ENCODE measurements at places on chromosomes 1 and 21.

GRCh38 chr21:27326301-27326700, 359.4 kb upstream of the ADAMTS5 start:
- DNase-seq, result no peak

DNA sequence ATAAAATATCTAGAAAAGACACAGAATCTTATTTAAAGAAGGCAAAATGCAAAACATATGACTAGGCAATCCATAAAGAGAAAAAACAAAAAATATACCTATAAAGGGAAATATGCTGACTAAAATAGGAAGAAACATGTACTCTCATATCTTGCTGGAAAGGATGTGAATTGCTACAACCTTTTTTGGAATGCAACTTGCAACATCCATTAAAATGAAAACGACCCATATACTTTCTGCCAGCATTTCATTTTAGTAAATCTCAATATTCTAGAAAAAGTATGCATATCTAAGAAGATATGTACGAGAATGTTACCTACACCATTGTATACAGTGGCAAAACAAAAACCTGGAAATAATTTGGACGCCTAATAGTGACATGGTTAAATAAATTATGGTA, 56.6 kb downstream of the EDEM3 start:
- no peak for DNase-seq

DNA sequence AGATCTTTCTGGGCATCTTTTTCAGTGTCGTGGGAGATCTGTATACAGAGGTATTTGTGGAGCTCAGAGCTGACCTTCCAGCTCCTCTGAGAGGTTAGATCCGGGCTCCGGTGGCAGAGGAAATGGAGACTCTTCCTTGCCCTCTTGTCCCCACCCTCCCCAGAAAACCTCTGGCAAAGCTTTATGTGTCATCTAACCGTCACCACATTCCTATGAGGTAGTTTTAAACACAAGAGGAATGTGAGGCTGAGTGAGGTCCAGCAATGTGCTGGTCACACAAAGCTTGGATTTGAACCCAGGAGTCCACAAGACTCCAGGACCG, 1.2 kb downstream of the CD160 start:
- no peak for DNase-seq

DNA sequence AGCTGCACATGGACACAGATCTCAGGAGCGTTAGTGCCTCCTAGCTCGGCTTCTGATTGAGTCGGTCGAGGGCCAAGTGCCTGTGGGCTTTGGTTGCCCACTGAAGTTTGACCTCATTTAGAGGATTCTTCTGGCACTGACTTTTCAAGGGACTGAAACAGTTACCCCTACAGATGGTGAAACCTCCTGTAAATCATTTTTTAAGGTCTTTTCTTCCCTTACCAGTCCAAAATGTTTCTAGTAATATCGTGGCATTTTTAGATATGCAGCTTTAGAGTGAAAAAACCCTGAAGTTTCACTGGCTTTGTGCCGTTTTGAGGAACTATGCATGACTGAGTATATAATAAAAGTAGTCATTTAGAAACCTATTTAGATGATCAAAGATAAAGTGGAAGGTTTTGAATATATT, 34.7 kb upstream of the L1TD1 start:
- DNase-seq, result no peak

GRCh38 chr1:155871390-155871789, 12.0 kb downstream of the SYT11 start:
- no peak for DNase-seq

DNA sequence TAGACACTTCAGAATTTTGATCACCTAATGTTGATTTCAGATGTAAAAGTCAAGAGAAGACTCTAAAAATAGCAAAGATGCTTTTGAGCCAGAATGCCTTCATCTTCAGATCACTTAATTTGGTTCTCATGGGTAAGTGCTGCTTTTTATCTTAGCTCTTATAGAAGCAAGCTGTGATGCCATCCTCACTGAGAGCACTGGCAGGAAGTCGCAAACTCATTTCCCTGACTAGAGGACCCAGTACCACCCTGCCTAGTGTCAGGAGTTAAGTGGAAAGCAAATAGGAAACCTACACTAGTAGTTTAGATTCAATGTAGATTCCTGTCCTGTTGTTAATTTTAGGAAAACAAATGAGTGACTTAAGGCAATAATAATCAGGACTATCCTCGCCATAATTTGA, 12.1 kb downstream of the IFNAR2 start:
- DNase-seq, result no peak

DNA sequence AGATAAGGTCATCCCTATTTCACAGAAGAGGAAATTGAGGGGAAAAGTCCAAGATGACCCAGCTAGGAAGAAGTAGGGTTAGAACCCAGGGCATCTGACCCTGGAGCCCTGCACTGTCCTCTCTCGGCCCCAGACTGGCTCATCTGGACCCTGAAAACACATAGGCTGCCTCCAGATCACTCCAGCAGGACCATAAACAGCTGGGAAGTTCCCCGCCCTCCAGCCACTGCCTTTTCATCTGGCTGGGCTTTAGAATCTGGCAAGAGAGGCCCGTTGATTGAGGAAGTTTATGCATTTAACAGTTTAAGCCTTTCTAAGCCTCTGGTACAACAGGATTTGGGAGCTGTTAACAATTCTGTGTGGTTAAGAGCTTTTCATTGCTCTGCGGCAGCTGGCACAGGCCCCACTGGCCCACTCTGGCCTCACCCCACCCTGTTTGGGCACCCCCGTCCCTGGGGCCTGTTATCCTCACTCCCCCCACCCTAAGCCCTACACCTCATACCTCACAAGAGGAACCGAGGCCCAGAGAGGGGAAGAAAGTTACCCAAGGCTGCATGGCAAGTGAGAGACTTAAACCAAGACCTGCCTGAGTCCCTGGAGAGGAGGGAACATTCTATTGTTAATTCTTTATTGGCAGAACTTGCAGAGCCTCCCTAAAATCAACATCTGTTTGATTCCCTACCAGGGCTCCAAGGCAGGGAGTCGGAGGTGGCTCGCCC, 84.2 kb downstream of the EPHB2 start:
- no peak for DNase-seq

DNA sequence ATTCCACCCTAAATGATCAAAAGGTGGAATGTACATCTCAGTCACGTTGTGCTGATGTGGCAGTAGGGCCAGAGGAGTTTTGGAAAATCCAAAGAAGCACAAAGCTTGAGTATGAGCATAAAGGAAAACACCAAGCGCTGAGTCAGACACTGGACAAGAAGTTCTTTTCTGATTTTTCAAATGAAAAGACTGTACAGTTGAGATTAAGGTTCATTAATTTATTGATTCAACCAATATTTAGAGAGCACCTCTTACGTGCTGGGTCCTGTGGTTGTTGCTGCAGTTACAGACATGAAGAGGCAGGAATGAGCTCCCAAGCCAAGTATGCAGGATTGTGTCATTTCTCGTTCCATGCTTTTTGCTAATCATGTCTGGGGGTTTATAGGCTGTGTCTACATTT, 28.9 kb upstream of the APP start:
- no peak for DNase-seq

DNA sequence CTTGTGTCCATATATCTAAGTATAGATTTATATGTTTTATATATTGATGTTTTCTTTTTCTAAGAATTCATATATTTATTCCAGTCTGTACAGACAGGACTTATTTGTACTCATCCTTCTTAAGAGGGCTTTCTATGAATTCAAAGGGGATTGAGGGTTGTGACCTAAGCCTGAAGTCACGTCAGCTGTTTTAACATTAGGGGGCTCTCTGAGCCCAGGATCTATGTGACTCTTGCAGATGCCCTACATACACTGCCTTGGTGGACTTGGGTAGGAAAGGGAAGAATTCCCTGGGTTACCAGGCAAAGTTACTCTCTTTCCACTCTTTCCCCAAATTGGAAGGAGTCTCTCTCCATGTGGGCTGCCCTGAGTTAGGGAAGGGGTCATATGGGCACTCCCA, 283.8 kb upstream of the DAB1 start:
- DNase-seq, result no peak

GRCh38 chr1:230348386-230349019, 77.6 kb downstream of the PGBD5 start:
- DNase-seq, result no peak

DNA sequence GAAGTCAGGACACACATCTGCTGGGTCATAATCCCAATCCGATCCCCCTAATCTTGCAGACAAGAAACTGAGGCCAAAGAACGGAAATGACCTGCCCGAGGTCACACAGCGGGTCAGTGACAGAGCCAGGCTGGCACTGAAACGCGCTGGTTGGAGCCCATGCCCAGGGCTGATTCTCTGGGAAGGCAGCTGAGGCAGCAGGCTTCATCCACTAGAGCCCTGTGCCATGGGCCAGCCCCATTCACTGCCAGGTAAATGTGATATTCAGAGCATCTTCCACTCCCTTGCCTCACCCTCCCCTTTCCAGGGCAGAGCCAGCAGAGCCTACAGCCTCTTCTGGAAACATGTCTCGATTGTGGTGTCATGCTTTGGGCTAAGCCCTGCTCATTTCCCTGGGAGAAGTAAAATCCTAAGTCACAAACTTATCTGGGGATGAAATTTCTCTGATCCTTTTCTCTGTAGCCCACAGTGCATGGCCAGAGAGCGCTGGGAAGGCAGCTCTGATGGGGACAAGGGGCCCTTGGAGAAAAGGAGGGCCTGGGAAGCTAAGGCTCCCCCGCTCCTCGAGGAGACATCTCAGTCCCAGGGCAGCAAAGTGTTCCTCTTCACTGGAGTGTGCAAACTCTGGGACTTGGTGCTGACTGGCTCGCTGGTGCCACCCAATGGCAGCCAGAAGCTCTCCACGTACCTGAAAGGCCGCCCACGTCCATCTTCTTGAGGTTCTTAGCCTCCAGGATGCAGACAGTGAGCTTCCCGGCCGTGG, 110.4 kb downstream of the SYT2 start:
- DNase-seq, result peak; percentile 12

GRCh38 chr1:151819976-151820623, 11.5 kb downstream of the RORC start:
- DNase-seq, result no peak

DNA sequence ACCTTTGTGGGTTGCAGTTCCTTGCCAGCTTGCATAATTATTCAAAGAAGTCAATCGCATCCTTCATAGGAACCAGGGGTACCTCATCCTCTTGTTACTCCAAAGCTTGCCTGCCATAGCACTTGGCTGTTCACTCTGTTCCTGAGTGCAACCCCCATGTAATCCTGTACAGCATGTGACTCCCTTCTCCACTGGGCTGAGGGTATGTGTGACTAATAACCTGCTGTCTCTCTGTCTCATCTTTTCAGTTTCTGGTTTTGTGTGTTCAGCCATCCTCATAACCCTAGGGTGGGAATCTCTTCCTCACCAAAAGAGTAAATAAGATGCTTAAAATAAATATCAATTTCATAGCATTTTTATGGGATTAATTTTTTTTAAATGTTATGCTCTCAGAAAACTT, 351.9 kb downstream of the S1PR1 start:
- no peak for DNase-seq

DNA sequence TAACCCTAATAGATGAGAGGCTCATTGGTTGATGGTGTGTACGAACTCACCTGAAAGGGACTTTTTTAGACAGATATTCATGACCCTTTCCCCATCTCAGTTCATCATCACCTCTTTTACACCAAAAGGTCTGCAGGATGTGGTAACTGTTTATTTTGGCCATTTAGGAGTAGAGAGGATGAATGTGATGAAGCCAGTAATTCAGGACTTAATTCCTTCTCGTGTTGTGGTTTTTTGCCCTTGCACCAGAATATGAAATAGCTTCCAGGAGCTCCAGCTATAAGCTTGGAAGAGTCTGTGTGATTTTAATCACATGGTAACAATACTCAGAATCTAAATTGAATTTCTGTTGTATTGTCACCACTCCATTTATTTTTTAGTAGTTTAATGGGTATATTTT, 189.4 kb upstream of the KCTD3 start:
- no peak for DNase-seq

DNA sequence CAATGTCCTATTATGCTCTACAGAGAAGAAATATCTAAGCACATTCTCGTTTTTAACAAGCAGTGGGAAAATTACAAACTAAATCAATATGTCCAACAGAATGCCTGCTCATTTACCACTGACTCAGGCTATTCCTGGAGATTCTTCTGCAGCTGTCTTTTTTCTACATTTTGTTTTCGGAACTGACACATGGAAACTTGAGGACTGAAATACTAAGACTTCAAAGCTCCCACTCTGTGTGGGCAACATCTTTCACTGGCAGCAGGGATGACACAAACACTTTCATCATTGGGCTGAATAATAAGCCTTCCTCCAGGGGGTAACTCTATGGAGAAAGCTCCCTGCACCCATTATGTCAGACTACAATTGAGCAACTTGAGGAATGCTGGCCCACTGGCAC, 175.5 kb upstream of the NCAM2 start:
- no peak for DNase-seq

DNA sequence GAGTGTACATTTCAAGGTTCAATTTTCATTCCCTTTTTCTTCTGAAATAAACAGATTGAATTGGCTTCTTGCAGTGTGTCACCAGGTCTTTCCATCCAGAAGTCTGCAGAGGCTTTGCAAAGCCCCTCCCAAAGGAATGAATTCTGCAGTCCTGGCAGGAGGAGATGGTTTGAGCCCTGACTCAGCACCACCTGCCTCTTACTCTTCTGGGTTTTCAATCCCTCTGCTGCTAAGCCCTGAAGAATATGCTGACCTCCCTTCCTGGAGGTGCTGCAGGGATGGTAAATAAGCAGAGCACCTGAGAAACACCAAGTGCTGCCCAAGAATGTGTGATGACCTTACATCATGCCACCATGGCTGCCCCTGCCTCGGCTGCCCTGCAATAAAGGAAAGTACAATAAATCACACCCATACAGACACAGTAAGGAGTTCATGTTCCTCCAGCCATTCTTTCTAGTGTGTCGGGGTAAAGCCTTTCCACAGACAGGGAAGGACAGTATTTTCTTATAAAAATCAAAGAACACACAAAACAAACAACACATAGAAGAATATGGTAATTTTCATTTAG, 209.2 kb downstream of the ZNF326 start:
- DNase-seq, result no peak

- DNase-seq, result no peak
These were observed 23.9 kb upstream of the SLAMF6 start for GRCh38 chr1:160546942-160547341.

DNA sequence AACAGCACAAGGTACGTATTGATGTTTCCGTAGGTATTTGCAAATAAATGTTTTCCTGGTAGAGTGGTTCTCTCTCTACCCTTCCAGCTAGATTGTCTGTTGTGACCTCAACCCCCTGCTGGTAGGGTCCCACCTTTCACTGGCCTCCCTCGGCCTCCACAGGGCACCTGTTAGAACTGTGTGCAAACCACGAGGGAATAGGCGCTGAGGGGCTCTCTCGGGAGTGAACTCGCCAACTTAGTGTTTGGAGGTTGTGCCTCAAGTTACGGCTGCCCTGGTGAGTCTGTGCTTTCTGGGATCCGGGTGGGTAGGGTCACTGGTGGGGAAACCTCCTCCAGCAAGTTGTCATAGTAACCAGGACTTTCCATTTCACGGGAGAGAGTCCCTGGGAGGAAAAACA, 204.7 kb upstream of the EDN2 start:
- DNase-seq, result no peak

DNA sequence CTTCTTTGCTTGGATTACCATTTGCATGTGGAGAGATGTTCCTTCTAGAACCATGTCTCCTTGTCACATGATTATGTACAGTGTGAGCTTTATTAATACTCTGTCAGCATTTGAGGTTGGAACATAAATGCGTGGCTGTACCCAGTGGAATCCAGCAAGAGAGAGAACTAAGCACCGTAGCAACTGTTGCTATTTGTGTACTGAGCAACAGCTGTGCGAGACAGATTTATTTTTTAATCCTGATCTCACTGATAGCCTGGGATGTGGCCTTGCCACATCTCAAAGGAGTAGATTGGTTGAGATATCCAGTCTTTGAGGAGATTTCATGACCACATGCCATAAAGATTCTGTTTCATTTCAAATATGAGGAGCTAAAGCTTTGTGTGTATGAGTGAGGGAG, 43.4 kb downstream of the KIF1B start:
- no peak for DNase-seq

- DNase-seq, result no peak
These were observed 281.0 kb upstream of the POU3F1 start for GRCh38 chr1:38327559-38327973.
